GM12864 (cell line): ENCODE measurements at places on chromosomes 12 and 14.

GRCh38 chr12:24436667-24437066 is 487.2 kb upstream of the SOX5 start:
- DNase-seq, result no peak

GRCh38 chr12:133105620-133106019 is 24.5 kb downstream of the ZNF891 start:
- DNase-seq, result no peak

DNA sequence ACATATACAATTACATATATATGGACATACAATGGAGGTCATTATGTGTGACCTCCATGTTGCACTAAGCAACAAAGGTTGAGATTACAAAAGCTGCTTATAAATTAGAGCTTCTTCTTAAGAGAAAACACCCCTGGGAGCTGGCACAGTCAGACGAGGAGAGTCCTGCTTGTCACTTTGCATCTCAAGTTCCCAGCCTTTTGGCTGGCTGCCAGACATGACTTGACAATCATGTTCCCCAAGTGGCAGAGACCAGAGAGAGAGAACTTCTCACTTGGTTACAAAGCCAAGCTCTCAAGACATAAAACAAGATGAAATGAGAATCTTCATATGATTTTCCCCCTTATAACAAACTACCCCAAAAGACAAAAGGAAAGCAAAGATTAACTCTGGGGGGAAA is 8.5 kb upstream of the SYNJ2BP start:
- no peak for DNase-seq

- no peak for DNase-seq
Measured at GRCh38 chr14:100654814-100655740, 67.9 kb upstream of the BEGAIN start.

DNA sequence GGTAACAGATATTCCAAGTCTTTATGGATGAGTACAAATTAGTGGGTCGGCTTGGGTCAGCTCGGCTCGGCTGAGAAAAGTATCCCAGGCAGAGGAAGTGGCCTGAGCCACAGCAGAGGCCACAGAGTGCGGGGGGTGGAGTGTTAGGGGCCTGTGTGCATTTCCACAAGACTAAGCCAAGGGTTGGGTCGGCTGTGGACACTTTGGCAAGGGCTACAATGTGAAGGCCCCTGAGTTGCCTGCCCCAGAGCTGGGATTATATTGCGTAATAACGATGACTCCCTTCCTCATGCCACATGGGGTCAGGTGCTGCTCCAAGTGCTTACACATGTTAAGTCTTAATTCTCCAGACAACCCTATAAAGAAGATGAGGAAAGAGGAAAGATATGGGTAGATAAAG is 11.4 kb downstream of the EVL start:
- no peak for DNase-seq

DNA sequence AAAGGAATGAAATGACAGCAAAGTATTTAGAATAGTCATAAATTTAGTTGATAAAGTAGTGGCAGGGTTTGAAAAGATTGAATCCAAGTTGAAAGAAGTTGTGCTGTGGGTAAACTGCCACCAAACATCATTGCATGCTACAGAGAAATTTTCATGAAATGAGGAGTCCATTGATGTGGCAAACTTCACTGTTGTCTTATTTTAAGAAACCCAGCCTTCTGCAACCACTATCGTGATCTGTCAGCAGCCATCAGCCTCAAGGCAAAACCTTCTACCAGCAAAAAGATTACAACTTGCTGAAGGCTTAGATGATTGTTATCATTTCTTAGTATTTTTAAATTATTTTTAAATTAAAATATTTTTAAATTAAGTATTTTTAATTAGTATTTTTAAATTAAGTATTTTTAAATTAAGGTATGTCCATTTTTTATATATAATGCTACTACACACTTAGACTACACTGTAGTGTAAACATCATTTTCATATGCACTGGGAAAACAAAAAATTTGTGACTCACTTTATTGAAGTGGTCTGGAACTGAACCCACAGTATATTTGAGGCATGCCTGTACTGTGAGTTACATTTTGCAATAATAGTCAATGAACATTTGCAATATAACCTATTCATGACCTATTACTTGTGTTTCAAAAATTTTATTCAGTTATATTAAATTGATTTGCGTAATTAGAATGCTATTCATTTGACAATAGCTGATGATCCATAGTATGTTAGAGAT is 67.2 kb upstream of the SYT1 start:
- no peak for DNase-seq

DNA sequence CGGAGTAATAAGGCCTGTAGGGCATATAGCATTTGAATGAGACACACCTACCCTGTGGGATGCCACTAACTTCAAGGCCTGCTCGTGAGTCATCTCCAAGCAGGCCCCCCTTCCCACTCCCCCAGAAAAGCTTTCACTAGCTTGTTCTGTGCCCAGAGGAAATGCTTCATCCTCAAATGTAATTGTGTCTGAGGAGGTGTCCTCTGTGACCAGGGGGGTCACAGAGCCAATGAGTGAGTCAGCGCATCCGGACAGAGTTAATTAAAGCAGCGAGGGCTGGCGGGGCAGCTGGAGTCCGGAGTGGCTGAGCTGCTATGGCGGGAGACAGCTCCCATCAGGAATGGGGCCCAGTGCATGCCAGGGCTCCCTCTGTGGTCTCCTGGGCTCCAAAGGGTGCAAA is 27.0 kb upstream of the ESRRB start:
- DNase-seq, result no peak

GRCh38 chr12:57261428-57261865 is 10.5 kb upstream of the STAC3 start:
- DNase-seq, result no peak

- DNase-seq, result no peak
Measured at GRCh38 chr14:68919129-68919927, 59.8 kb downstream of the ACTN1 start.

GRCh38 chr14:75515629-75515996 is 6.7 kb upstream of the BATF start:
- DNase-seq, result no peak

GRCh38 chr12:51322452-51322851 is 1.5 kb downstream of the BIN2 start:
- DNase-seq, result peak; percentile 61

- DNase-seq, result no peak
Measured at GRCh38 chr12:27498761-27499160, 25.2 kb upstream of the PPFIBP1 start.

DNA sequence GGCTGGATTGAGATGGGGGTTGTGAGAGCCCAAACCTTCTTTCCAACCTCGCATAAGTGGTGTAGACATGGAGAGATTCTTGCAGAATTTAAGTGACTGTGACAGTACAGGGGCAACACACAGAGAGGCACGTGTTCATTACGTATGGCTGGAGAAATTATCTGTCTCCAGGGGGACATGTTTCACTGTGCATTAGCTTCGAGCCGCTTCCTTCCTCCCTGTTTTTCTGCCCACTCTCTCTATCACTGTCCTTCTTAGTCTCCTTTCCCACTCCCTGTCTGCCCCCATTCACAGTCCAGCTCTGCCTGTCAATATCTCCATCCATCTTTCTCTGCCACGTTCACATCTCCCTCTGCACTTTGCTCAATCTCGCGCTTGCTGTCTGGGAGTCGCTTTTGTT is 11.5 kb upstream of the C14orf93 start:
- DNase-seq, result no peak

GRCh38 chr12:112097641-112098040 is 10.9 kb downstream of the NAA25 start:
- no peak for DNase-seq

- no peak for DNase-seq
Measured at GRCh38 chr12:108571609-108572165, 9.3 kb downstream of the ISCU start.

- DNase-seq, result no peak
Measured at GRCh38 chr14:80419345-80419744, 208.0 kb upstream of the DIO2 start.

- no peak for DNase-seq
Measured at GRCh38 chr12:2292560-2292959, 239.8 kb downstream of the CACNA1C start.

- no peak for DNase-seq
Measured at GRCh38 chr12:59936534-59936933, 340.7 kb downstream of the SLC16A7 start.

DNA sequence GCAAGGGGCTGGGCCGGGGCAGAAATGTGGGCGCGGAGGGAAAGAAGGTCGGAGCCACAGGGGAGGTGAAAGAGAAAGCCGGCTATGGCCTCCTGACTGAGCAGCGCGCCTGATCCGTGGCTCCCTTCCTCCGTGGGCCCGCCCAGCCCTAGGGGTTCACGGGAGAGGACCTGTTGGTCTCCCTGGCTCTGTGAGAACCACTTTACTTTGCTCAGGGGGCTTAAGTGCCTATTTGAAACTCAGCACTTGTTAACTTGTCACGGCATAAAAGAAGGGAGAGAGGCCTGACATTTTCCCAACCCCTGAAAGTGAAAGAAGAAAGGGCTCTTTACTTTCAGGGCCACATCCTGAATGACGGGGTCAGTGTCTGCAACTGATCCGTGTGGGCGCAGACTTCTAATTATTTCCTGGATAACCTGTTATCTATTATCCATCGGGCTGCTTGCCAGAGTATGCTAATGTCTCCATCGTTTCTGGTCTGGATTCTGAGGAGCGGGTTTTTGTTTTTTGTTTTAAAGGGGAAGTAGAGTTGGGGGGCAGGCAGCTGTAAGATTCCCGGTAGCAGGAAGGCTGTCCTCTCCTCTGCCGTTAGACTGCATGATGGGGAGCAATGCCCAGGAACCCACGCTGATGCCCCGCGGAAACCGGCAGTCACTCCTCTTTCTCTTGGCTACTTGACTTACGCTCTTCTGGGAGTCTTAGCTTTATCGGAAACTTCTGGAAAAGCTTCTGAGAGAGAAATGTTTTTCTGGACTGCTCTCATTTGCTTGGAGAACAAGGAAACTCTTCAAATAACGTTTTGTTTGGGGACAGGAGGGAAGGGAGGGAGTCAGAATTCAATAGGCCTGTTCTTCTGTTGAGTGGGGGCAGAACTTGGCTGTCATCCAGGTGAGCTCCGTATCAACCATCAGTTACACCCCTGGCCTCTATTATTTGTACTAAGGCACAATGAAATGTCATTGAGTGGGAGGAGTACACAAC is 127.7 kb upstream of the MAX start:
- no peak for DNase-seq

GRCh38 chr14:100587086-100587762 is at the start of gene BEGAIN:
TSS of gene BEGAIN (minus strand) at chr14:100587417. CDS start at chr14:100587290, 127 bp downstream.
- DNase-seq, result no peak

GRCh38 chr12:90410962-90411361 is 544.0 kb downstream of the CCER1 start:
- no peak for DNase-seq

DNA sequence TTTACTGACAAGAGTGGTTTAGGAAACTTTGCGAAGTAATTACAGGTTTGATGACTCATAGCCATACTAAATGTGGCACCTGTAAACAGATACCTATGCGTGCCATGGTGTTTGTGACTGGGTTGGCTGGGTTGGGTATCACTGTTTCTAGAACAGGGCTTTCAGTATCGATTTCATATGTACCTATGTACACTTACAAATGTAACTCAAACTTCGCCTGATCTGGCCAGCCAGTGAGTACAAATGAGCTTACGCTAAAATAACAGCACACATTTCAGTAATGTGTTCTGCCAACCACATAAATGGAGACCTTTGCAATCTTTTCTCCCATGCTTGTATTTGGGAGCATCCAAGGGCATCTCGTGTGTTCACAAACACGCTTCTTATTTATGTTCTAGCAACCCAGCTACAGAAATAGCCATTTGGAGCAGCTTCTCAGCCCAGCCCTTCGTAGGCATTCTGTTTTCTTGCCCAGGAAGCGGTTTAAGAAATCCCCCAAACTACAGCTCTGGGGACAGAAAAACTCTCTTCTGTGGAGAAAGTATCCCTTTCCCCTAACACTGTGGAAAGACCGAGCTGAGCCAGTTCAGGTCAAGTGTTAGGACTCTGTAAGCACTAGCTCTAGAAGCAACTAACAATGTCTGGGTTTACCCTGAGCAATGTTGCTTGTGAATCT is 42.3 kb upstream of the MDM1 start:
- DNase-seq, result peak; percentile 93

DNA sequence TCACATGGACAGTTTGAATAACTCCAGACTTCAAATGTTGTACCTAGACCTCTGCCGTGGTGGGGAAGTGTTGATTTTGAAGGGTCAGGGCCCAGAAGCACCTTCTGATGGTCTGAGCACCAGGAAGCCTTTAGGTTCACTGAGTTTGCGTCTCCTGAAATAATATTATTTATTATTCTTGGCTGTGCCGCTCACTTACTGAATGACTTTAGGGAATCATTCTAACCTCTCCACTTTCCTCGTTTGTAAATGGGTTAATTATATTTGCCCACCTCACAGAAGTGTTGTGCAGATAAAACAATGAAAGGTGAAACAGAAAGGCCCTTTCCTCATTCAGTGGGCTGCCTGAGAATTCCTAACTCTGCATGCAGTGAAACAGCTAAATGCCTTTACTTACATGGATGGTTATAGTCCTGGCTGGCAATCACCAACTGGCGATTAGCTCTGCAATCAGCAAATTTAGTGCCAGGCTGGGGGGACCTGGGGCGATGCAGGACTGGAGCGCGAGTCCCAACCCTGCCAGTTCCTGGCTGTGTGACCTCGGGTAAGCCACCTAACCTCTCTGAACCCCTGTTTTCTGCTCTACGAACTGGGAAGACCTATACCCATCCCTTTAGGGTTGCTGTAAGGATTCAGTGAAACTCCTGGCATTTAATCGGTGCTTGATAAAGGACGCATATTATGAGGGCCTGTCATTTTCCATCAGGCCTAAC is 57.5 kb downstream of the MAP1LC3B2 start:
- no peak for DNase-seq

DNA sequence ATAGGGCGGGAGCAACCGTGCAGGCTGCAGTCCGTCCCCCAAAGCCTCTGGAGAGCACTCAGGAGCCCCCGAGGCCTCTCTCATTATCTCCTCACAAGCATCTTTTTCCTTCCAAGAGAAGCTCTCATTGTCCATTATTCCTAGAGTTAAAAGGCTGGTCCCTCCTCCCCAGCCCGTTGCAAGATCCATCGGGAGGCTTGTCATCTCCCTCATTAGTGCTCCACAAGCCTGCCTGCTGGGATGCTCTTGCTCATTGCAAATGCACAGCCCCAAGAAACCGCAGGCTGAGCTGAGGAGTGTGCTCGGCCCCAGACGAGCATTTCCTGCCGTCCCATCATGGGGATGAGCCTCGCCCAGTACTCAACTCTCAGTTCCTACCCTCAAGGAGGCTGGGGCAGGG is 23.3 kb downstream of the NUAK1 start:
- DNase-seq, result no peak

GRCh38 chr14:99779751-99780150 is 13.5 kb upstream of the EML1 start:
- no peak for DNase-seq
